ENCODE measurements at places on chromosomes 7 and 10.

GRCh38 chr7:10874666-10875065, 99.0 kb upstream of the PHF14 start:
- DNase-seq = no peak

GRCh38 chr10:1217237-1217587, 161.0 kb downstream of the WDR37 start:
- no peak for DNase-seq

- no peak for DNase-seq
Observed at GRCh38 chr7:45085619-45086200, 3.1 kb downstream of the NACAD start.

DNA sequence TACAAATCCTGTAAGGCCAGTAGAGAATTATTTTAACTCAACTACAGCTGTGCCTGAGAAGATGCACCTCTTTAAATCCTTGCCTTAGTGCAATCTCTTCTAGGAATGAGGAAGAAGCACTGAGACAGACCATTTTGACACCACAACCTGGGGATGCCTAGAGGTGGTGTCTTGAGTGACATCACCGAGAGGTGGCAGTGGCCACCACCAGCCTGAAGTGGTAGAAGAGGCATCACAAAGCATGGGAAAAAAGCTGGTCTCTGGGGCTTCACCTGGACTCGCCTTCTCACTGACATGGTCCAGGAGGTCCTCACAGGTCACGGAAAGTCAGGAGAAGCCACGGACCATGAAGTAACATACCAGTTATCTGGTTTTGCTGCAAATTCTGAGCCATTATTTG, 99.2 kb upstream of the PDLIM1 start:
- no peak for DNase-seq

GRCh38 chr7:74489997-74490945, 36.6 kb downstream of the GTF2IRD1 start:
- DNase-seq = no peak

GRCh38 chr10:104056619-104057273, 28.9 kb downstream of the COL17A1 start:
- DNase-seq = no peak

DNA sequence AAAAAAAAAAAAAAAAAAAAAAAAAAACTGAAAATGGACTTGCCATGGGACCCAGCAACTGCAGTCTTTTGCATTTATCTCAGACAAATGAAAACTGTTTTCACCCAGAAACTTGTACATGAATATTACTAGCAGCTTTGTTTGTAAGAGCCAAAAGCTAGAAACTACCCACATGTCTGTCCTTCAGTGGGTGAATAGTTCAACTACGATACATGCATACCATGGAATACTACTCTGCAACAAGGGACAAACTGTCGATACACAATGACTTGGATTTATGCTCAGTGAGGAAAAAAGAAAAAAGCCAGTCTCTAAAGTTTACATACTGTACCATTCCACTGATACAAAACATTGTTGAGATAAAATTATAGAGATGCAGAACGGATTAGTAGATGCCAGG, 195.6 kb downstream of the KIAA1217 start:
- no peak for DNase-seq

DNA sequence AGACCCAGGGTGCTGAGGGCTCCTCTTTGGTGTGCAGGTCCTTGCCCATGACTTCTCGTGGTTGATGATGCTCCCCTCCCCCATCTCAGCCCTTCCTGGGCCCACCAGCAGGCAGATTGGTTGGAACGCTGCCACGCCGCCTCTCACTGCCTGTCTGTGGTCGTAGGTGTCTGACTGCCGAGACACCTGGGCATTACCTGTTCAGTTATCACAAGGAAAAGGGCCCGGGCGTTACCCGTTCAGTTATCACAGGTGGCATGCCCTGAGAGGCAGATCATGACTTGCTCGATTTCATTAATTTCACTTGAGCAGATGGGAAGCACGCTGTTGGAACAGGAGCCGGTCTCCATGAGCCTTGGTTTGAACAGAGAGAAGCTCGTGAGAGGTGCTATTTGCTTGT, 42.5 kb downstream of the TACR2 start:
- peak; percentile 80 for DNase-seq

DNA sequence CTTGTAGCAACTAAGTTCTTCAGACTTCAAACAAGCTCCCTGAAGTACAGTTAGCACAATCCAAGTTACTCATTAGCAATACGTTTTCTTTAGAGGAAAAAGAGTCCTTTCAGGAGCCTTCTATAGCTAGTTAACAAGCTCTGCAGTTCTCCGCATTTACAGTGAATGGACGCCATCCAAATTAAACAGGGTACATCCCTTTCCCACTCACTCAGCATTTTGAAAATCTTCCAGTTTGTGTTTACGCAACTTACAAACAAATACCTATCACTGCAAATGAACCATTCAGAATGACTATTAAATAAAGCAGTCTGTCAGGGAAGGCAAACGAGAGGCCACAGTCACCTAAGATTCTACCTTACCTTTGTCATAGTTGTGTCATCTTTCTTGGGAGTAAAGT, 84.5 kb downstream of the RNF32 start:
- no peak for DNase-seq

DNA sequence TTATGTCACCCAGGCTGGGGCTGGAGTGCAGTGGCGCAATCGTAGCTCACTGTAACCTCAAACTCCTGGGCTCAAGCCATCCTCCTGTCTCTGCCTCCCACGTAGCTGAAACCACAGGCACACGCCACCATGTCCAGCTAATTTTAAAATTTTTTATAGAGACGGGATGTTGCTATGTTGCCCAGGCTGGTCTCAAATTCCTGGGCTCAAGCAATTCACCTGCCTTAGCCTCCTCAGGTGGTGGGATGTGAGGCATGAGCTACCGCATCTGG, 123.2 kb upstream of the PARD3 start:
- DNase-seq = no peak
